ENCODE measurements at places on chromosomes 6 and 20.

DNA sequence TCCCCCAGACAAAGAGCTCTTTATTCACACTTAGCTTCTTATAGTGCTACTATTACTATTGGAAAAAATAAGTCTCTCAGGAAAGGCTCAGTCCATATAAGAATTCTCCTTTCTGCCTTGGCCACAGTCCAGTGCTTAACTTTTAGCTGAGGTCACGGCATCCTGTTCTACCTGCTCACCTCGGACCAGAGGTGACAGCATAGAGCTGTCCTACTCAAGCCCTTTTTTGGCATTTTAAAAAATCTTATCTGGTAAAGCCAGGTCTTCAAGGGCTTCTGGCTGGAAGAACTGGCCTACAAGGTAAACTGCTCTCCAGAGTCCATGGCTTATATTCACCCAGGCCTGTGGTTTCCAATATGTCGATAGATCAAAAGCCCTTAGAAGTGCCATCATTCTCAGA, 109.7 kb downstream of the RCAN2 start:
- no peak for DNase-seq

DNA sequence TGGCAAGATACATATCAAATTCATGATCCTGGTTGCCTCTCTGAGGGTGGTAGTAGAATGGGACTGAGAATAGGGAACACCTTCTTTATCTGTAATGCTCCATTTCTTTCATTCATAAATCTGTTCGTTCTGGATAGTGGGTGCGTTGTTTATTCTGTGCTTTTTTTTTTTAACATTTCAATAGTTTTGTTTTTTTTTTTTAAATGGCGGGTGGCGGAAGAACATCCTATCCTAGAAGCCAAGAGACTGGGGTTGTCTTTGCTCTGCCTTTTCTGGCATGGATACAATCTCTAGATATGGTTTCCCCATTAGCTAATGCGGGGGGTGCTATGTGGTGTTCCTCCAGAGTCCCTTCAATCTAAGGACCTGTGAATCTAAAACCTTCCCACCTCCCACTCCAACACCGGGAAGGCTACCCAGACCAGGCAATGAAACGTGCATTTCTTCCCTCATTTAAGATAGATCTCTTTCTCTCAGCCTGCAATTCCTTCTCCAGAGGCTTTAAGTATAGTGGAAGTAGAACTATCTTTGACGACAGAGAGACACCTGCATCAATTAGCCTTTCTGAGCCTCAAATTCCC, 883 bp upstream of the CCDC28A start:
- DNase-seq = no peak

DNA sequence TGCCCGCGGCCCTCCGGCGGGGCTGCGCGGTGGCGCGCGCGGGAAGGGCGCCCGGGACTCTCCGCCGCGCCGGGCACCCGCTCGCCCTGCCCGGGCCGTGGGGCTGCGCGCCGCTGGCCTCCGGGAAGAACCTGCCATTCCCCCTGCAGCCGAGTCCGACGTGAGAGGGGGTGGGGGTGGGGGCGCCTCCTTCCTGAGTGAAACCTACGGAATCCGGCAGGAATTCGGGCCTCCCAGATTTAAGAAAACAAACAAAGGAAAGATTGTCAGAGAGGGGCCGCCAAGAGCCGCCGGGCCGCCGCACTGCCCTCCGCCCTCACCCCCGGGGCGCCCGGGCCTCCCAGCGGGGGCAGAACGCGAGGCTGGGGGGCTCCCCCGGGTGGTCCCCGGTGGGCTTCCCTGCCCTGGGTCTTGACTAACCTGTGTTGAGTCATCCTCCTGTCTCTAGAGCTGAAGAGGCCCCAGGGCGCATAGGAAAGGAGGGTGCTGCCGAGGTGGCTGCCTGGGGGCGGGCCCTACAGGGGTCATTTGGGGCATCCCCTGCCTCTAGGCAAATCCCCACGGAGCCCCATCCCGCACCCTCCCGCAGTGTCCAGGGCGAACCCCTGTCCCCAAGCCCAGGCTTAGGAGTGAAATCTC, 42.2 kb upstream of the FOXP4 start:
- peak; percentile 8 for DNase-seq

DNA sequence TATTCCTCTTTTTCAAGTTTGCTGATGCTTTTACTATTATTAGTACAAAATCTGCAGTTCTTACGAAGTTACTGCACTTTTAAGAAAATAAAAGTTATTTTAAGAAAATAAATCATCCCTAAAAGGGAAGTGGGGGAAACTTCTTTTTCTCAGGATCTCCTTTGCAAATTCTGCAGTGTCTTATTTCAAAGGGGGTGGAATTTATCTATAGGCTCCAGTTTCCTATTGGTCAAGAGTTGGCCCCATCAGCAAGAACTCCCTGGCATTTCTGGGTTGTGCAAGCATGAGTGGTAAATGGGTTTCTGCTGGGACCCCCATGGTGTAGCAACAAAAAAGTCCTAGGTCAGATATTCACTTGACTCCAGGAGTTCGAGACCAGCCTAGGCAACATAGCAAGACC, 136.3 kb upstream of the PRDM1 start:
- no peak for DNase-seq

GRCh38 chr6:17015551-17016381, 86.1 kb upstream of the STMND1 start:
- DNase-seq = peak; percentile 30

DNA sequence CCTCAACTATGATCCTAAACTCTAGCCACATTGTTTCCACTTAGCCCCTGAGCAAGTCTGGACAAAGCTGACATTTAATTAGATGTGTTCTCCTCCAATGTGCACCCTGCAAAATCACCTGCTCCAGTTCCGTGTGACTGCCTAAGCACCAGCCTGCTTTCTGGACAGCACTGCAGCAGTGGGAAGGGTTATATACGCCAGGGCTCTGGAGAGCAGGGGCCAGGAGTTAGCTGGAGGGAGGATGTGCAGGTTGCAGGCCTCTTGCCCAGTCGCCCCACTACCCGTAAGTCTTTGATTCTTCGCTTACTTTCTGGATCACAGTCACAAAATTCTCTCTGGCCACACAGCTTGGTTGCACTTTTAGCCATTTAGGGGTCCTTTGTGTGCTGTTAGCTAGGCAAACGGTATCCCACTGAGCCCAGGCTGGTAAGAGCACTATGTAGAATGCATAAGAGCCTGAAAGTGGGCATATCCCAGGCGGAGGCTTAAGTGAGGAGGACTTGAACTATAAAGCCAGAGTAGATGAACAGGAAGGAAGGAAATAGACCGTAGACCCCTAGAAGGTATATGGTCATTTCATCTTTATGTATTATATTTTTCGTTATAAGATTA, 10.7 kb upstream of the PLEKHG1 start:
- no peak for DNase-seq

DNA sequence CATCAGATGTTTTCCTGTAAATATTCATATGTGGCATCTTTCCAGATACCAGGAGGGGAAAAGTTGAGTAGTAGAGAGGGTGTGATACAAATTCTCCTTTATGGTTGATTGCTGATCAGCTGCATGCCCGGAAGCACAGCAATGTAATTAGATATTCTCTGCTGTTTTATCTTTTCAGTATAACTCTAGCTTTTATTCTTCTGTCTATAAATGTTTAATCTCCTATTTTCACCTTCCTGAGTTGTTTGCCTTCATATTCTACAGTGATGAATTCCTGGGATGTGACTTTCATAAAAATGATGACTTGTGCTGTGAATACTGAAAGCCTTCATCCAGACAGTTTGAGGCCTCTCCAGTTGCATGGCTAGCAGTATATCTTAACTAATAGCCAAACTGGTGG, 53.7 kb downstream of the SH3BGRL2 start:
- DNase-seq = no peak

GRCh38 chr6:30842754-30843610, 41.3 kb upstream of the DDR1 start:
- DNase-seq = peak; percentile 31

GRCh38 chr6:6703699-6704098, 115.2 kb downstream of the LY86 start:
- DNase-seq = no peak

- DNase-seq = no peak
Measured at GRCh38 chr6:34317172-34317477, 68.3 kb upstream of the SMIM29 start.

DNA sequence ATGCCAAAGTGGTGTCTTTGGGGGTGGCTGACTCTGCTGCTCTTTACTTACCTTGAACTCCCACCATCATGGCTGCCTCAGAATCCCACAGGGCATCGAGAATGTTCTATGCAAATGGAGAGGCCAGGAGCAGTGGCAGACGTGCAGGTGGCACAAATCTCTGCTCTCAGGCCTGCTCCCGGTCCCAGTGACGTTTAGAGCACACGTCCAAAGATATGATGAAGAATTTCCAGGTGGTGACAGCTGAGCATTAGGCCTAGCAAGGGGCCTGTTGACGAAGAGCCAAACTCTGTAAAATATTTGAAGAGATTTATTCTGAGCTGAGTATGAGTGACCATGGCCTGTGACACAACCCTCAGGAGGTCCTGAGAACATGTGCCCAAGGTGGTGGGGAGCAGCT, 19.0 kb upstream of the UNC93A start:
- DNase-seq = no peak

DNA sequence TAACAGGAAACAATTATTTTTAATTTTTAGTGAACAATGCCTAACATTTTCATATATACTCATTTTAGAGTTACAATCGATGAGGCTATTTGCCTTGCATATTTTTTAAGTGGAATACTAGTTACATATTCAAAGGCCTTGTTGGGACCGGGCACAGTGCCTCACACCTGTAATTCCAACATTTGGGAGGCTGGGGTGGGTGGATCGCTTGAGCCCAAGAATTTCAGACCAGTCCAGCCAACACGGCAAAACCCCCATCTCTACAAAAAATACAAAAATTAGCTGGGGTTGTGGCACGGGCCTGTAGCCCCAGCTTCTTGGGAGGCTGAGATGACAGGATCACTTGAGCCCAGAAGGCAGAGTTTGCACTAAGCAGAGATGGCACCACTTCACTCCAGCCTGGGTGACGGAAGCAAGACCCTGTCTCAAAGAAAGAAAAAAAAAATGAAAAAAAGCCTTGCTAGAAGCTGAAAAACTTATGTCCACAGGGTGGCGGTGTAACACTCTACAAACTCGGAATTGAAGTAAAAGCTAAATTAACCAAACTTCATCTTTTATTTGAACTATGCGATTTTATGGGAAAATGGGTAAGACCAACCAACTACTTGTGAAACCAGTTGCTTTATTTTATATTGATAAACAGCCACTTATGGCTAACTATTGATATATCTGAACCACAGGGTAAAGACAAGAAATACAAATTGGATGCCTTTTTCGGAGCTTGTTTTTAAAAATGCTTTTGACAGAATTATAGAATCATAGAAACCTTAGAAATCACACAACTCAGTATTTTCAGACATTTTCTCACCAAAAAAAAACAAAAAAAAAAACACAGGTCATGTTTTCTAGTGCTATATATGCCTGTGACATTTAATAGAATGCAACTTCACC, 24.1 kb upstream of the ROS1 start:
- DNase-seq = peak; percentile 65

DNA sequence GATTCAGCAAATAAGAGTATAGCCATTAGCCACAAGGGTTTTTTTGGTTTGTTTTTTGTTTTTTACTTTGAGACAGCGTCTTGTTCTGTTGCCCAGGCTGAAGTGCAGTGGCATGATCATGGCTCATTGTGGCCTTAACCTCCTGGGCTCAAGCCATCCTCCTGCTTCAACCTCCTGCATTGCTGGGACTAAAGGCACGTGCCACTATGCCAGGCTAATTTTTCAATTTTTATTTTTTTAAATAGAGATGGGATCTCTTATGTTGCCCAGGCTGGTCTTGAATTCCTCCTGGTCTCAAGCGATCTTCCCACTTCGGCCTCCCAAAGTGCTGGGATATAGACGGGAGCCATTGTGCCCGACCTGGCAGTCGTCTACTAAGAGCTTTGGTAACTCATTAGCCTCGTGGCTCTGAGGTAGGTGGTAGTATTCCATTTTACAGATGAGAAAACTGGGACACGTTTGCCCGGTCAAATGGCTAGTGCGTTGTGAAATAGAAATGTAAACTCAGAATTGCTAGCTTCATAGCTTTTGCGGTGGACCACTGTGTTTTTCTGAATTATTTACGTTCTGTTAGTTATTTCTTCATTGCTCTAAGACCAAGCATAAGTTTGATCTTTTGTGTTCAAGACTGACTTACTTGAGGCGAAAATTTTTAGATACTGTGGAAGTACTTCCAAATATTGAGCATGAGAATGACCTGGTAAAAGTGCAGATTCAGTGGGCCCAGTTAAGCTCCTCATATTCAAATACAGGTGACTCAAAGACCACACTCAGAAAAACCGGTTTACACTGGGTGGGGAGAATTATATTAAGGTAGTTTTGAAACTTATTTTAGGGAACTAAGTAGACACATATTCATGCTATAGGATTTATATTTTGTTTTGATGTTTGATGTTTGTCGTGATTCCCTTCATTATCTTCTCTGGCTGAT, 2.1 kb downstream of the PANK2 start:
- DNase-seq = no peak

GRCh38 chr6:72552938-72553337, 68.9 kb upstream of the KCNQ5 start:
- DNase-seq = no peak

GRCh38 chr6:93222071-93222851, 197.1 kb downstream of the EPHA7 start:
- DNase-seq = no peak

GRCh38 chr6:142851601-142852000, 93.4 kb downstream of the HIVEP2 start:
- no peak for DNase-seq

DNA sequence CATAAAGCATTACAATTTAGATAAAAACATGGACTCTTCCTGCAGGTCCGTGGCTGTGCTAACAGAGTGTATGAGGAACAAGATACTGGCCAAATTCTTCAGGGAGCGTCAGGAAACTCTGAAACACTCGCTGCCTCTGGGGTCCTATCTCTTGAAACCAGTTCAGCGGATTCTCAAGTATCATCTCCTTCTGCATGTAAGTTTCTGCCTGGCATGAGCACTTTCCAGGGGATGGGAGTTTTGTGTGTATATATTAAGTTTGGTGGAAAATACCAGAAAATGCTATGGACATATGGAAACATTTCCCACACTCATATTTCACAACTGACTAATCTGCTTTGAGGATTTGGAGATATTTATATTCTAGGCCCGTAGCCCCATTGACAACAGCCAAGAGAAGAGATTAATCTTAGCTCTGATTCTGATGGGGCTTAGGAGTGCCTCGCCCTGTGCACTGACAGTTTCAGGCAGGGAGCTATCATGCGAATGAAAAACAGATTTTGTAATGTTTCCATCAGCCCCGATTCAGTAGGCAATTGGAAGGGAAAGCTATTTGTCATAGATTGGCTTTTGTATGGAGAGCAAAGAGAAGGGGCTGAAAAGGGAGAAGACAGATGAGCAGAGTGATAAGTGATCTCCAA, 64.7 kb upstream of the MTHFD1L start:
- DNase-seq = no peak

DNA sequence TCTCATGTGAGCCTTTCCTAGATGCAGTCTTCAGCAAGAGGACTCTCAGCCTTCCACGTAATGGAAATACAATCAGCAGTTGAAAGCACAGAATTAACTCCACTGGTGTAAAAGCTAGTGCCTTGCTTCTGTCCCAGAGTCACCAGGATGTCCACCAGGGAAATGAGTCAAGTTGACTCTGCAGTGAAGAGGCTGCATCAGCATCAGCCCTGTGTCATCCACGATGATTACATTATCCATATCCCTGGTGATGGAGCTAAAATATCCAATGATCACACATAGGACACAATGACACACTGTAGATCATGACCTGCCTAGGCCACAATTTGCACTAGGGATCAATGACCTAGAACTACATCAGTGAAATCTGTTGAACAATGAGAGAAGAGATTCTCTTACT, 262.4 kb downstream of the ERMARD start:
- no peak for DNase-seq

Measured in activated CD4-positive, alpha-beta T cell treated with anti-CD3 and anti-CD28 coated beads for 48 hours (primary cell).